ENCODE measurements at places on chromosomes 1 and 21.

- DNase-seq: no peak
Measured at GRCh38 chr1:77506771-77507170, 175.7 kb downstream of the ZZZ3 start.

DNA sequence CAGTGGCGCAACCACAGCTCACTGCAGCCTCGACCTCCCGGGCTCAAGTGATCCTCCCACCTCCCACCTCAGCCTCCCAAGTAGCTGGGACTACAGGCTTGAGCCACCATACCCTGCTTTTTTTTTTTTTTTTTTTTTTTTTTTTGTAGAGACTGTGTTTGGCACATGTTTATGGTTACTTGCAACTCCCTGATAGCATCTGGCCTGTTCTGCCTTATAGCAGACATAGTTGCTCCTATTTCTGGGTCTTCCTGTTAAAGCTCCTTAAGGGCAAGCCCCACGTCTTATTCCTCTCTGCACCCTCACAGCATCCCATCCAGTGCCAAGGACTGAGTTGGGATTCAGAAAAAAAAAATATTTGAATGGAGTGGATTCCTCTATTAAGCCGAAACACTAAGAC, 17.1 kb upstream of the CNR2 start:
- no peak for DNase-seq

DNA sequence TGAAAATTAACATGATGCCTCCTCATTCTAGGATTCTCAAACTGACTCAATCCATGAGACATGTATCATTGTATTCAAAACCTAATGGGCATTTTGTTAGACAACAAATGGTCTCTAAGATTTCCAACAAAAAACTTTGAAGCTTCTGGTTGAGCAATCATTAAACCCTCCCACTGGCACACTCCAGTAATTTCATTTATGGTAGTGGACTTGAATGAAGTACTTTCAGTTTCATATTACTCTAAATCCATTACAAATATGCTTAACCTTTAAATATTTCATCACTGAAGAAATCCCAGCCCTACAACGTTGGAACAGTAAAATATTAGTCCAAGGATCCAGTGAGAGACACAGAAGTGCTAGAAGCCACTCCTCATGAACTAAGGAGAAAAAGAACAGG, 43.5 kb downstream of the GBP6 start:
- no peak for DNase-seq

GRCh38 chr1:167185974-167186657, 34.6 kb upstream of the POU2F1 start:
- DNase-seq: no peak

- DNase-seq: no peak
Measured at GRCh38 chr1:90718411-90719329, 1.6 kb upstream of the BARHL2 start.

GRCh38 chr1:30777904-30778153, 20.3 kb upstream of the LAPTM5 start:
- DNase-seq: no peak

DNA sequence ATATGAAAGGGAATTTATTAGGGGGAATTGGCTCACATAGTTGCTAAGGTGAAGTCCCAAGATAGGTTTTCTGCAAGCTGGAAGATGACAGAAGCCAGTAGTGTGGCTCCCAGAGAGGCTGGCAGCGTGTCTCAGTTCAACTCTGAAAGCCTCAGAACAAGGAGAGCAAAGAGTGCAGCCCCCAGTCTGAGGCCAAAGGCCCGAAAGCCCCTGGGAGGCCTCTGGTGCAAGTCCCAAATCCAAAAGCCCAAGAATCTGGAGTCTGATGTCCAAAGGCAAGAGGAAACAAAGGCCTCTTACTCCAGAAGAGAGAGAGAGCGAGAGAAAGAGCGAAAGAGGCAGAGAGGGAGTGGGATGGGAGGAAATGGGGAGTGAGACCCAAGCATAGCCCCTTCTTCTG, 18.3 kb downstream of the KCNA2 start:
- DNase-seq: no peak

- no peak for DNase-seq
Measured at GRCh38 chr1:161013488-161014230, 7.3 kb downstream of the F11R start.

Measured in AG09319 (cell line).